CD8-positive, alpha-beta T cell (primary cell): ENCODE measurements at places on chromosomes 6 and 20.

GRCh38 chr6:106536851-106537250, 92.4 kb downstream of the RTN4IP1 start:
- DNase-seq = no peak

- DNase-seq = peak; percentile 75
These were observed 3.1 kb downstream of the MTCL3 start for GRCh38 chr6:127515794-127516661.

DNA sequence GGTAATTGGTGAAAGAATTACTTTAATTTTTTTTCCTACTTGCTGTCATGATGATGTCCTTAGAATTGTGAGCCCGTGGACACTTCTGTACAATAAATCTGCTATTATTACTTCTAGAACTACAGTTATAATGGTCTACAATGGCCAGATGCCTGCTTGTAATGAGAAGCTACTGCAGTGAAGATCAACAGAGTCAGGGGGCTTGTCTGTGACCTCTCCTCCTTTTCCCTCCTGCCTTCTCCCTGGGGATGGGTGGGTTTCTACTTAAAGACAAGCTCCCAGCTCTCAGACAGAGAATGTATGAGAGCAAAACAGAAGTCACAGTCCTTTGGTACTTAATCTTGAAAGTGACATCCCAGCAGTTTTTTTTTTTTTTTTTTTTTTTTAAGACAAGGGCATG, 13.2 kb upstream of the PANK2 start:
- no peak for DNase-seq

DNA sequence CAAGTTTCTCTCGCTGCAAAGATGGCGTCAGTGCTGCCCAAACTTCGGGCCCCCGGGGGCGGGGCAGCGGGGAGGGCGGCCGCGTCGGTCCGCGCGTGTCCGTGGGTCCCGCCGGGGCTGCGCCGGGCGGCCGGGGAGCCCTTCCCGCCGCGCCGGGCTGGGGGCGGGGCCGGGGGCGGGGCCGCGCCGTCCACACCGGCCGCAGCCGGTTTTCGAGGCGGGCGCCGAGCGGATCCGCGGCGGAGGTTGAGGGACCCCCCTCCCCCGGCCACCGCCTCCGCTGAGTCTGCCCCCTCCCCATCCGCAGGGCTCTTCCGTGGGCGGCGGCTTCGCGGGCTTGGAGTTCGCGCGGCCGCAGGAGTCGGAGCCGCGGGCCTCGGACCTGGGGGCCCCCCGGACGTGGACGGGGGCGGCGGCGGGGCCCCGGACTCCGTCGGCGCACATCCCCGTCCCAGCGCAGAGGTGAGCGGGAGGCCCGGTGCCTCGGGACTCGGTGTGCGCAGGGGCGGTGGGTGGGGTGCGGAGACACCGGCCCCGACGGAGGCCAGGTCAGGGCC, 572 bp downstream of the SLC2A4RG start:
- DNase-seq = peak; percentile 44

DNA sequence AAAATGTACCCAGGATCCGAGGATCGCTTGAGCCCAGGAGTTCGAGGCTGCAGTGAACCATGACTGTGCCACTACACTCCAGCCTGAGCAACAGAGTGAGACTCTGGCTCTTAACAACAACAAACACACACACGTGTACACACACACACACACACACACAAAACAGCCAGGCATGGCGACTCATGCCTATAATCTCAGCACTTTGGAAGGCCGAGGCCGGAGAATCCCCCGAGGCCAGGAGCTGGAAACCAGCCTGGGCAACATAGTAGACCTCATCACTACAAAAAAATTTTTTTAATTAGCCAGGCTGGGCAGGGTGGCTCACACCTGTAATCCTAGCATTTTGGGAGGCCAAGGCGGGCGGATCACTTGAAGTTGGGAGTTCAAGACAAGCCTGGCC, 23.3 kb upstream of the ARFGEF2 start:
- no peak for DNase-seq

GRCh38 chr6:130632277-130632676, 194.9 kb upstream of the SMLR1 start:
- DNase-seq = no peak

DNA sequence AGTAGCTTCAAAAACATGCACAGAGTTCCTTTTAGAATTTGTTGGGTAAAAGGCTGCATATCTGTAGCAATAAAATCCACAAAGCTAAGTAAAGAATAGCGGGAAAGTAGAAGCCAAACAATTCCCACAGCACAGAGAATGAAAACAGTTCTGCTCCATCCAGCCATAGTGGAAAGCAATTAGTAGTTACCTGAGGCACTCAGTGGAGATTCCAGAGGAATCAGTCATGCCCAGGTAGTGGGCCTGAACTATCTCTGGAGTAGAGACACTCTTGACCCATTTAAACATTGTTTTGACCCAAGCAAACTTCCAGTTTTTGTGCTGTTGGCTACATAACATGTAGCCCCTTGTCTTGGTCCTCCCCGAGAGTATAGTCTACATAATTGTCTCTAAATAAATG, 559.5 kb upstream of the PTCHD4 start:
- DNase-seq = no peak

GRCh38 chr6:112717856-112718255, 370.7 kb downstream of the RFPL4B start:
- no peak for DNase-seq

DNA sequence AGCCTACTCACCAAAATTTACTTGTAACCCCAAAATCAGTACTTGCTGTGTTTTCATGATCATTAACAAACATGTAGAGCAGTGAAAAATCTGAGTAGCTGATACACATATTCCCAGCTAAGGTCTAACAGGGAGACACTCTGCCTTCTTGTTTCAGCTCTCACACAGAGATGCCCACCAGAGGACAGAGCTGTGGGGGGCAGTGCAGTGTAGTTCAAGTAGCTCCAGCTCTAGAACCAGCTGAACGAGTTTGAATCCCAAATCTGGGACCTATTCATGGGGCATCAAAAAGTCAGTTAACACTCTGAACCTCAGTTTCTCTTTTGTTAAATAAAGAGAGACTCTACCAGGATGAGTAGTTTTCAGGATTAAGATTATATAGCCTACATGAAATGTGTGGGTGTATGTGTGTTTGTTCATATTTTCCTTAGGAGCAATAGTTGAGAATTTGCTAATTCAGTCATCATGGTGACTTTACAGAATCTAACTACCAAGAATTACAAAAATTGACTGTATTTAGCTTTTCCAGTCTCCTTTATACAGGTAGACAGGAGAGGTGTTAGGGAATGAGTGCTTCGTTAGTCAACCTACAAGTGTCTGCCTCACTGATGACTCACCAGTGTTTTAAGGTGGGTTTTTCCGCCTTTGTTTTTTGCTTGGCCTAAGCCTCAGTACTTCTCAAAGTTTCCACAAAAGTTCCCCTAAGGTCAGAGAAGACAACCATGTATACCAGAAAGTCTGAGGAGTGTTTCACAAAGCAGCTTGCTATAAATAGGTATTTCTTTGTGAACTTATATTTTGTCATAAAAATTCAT, 164.0 kb upstream of the RUNX2 start:
- DNase-seq = peak; percentile 17

GRCh38 chr6:154512201-154512600, 1.7 kb upstream of the CNKSR3 start:
- DNase-seq = no peak

DNA sequence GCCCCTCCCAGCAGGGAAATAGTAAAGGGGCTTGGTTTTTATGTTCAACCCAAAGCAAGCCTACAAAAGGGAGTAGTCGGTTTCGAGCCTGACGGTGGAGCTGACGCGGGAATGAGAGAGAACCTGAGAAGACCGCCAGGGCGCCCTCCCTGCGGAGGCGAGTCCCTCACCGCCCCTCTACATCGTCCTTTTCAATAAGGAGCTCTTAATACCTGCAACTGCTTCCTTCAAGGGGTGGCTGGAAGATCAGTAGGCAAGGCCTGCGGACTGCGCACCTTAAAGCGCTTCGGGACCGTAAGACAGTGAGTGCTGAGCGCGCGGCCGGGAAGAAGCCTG, 709 bp upstream of the ZNF76 start:
- no peak for DNase-seq

GRCh38 chr20:21780528-21780927, 75.1 kb downstream of the PAX1 start:
- DNase-seq = no peak

- no peak for DNase-seq
These were observed 16.1 kb downstream of the PPIL1 start for GRCh38 chr6:36858407-36858981.

GRCh38 chr6:43803055-43803782, 33.2 kb downstream of the VEGFA start:
- no peak for DNase-seq

- DNase-seq = no peak
These were observed 4.8 kb downstream of the NR2E1 start for GRCh38 chr6:108170332-108171290.

- DNase-seq = no peak
These were observed 83.1 kb downstream of the GRM4 start for GRCh38 chr6:34062815-34063214.
